A549 treated with Mapracorat at 1 μM for 4 hours (cell line): ENCODE measurements at places on chromosomes 3 and 15. TPM values are rescaled to one million over a fixed set of nuclear protein-coding genes. Genes with fewer than 3 reads are reported as not detected.

The MYZAP gene
- total RNA-seq, result 0.75 to 1.2 TPM (median 1.1 TPM) in 5 replicates

The ERC2 gene
- total RNA-seq, result 0.34 TPM in 1 of 5 replicates, not detected in the others

The TMEM45A gene
- total RNA-seq, result 2.1 to 2.7 TPM (median 2.3 TPM) in 5 replicates

The CSPG4 gene
- 0.06 to 0.13 TPM (median 0.10 TPM) in 5 replicates for total RNA-seq

The FOXL2NB gene
- 0.63 to 1.4 TPM (median 0.91 TPM) in 5 replicates for total RNA-seq

The EXD1 gene
- total RNA-seq, result not detected in 5 replicates

The EPHB1 gene
- 0.03 to 0.25 TPM (median 0.23 TPM) in 5 replicates for total RNA-seq

The CYP1A2 gene
- total RNA-seq, result not detected in 5 replicates

The GOLGA6L4 gene
- total RNA-seq, result 0.29 to 1.3 TPM (median 0.87 TPM) in 5 replicates

The SPINT1 gene
- total RNA-seq, result 0.59 to 1.2 TPM (median 0.91 TPM) in 5 replicates

The ASB14 gene
- not detected in 5 replicates for total RNA-seq

The CACNA2D3 gene
- total RNA-seq, result 0.09 to 0.34 TPM (median 0.17 TPM) in 5 replicates

The DNAJA4 gene
- not detected in 5 replicates for total RNA-seq

The PLSCR2 gene
- total RNA-seq, result not detected in 5 replicates

The DZIP1L gene
- 9.2 to 10.9 TPM (median 10.0 TPM) in 5 replicates for total RNA-seq

The P3H2 gene
- 25.1 to 37.9 TPM (median 34.5 TPM) in 5 replicates for total RNA-seq

The FANCD2OS gene
- total RNA-seq, result not detected in 5 replicates

The TMCO5A gene
- total RNA-seq, result not detected in 5 replicates

The FBXW12 gene
- total RNA-seq, result not detected in 5 replicates

The HDC gene
- total RNA-seq, result 0.08 to 0.10 TPM (median 0.08 TPM) in 3 of 5 replicates, not detected in the others

The SCG5 gene
- total RNA-seq, result 1.9 to 2.4 TPM (median 2.3 TPM) in 5 replicates

The CRABP1 gene
- total RNA-seq, result 1.2 to 2.2 TPM (median 1.7 TPM) in 5 replicates

The TRH gene
- total RNA-seq, result not detected in 5 replicates

The ARID3B gene
- 2.8 to 3.3 TPM (median 3.0 TPM) in 5 replicates for total RNA-seq

The IFT122 gene
- total RNA-seq, result 11.5 to 13.2 TPM (median 12.9 TPM) in 5 replicates

The TJP1 gene
- 63.0 to 77.4 TPM (median 72.4 TPM) in 5 replicates for total RNA-seq

The ATG7 gene
- total RNA-seq, result 14.6 to 19.1 TPM (median 15.1 TPM) in 5 replicates

The SLCO2A1 gene
- 0.02 to 0.44 TPM (median 0.15 TPM) in 5 replicates for total RNA-seq

The SENP8 gene
- 1.7 to 2.0 TPM (median 1.8 TPM) in 5 replicates for total RNA-seq

The C3orf85 gene
- not detected in 5 replicates for total RNA-seq

The ALDH1L1 gene
- 0.14 to 0.76 TPM (median 0.39 TPM) in 5 replicates for total RNA-seq

The RETNLB gene
- total RNA-seq, result not detected in 5 replicates

The C3orf80 gene
- 1.4 to 1.6 TPM (median 1.5 TPM) in 5 replicates for total RNA-seq

The SEC22A gene
- 18.4 to 22.3 TPM (median 20.0 TPM) in 5 replicates for total RNA-seq

The ZBTB20 gene
- total RNA-seq, result 0.75 to 1.8 TPM (median 1.6 TPM) in 5 replicates

The TERC gene
- 0.42 TPM in 1 of 5 replicates, not detected in the others for total RNA-seq

The CCR8 gene
- total RNA-seq, result not detected in 5 replicates

The ADAMTS7 gene
- total RNA-seq, result 5.8 to 10.9 TPM (median 9.8 TPM) in 5 replicates
